ENCODE measurements at places on chromosomes 3 and 15.

DNA sequence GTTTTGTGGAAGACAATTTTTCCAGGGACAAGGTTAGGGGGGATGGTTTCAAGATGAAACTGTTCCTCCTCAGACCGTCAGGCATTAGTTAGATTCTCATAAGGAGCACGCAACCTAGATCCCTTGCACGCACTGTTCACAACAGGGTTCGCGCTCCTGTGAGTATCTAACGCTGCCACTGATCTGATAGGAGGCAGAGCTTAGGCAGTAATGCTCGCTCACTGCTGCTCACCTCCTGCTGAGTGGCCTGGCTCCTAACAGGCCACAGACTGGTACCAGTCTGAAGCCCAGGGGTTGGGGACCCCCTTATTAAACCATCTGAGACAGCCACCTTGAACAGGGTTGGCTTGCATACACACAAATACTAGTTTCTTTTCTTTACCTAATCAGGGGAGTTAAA is 13.5 kb upstream of the IMPG2 start:
- no peak for DNase-seq

GRCh38 chr3:59084583-59084982 is 34.8 kb upstream of the CFAP20DC start:
- DNase-seq = no peak

- DNase-seq = no peak
Measured at GRCh38 chr3:12959838-12960378, 113.3 kb downstream of the IQSEC1 start.

DNA sequence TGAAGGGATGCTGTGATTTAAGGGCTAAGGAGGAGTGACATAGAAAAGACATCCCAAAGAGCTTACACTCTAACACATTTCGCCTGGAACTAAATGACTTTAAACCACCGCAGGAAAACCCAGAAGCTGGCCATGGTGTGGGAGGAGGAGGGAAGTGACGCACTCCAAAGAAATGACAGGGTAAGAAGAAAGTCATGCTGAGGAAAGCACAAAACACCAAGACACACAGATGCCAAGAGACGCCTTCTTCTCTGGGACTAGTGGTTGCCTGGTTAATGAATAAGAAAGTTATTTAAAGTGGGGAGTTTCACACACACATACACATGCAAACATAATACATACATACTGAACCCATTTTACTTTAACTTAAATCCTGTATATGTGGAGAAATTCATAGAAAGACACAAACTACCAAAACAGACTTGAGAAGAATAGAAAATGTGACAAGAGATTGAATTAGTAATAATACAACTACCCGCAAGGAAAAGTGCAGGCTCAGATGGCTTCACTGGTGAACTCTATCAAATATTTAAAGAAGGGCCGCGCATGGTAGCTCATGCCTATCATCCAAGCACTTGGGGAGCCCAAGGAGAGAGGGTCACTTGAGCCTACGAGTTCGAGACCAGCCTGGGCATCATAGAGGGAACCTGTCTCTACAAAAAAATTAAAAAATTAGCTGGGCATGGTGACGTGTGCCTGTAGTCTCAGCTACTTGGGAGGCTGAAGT is 125.5 kb downstream of the NSMCE3 start:
- no peak for DNase-seq

DNA sequence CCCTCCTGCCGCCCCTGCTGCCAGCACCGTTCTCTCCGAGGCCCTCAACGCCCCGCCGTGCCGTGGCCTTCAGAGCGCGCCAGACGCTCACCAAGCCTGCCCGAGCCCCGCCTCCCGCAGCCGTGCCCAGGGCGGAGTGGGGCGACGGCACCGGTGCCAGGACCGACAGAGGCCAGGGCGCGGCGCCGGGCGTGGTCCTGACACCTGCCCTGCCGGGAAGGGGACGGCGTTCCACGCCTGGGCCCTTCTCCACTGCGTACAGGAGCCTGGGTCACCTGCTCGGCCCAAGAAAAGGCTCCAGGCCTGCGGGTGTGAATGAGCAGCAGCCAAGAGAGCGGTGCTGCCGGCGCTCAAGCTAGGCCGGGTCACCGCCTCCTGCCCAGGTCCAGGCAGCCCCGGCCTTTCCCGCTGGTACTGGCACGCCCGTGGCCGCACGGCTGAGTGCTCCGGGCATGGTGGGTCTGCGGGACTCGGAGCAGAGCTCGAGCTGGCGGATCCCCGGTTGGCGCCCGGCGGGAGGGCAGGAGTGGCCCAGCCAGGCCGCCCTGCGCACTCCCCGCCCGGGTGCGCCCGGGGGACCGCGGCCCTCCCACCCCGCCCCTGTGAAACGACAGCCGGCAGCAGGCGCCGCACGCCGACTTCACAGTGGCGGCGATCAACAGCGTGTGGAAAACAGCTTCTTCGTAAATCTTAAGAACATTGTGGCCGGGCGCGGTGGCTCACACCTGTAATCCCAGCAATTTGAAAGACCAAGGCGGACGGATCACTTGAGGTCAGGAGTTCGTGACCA is 4.2 kb downstream of the OCA2 start:
- DNase-seq = no peak

DNA sequence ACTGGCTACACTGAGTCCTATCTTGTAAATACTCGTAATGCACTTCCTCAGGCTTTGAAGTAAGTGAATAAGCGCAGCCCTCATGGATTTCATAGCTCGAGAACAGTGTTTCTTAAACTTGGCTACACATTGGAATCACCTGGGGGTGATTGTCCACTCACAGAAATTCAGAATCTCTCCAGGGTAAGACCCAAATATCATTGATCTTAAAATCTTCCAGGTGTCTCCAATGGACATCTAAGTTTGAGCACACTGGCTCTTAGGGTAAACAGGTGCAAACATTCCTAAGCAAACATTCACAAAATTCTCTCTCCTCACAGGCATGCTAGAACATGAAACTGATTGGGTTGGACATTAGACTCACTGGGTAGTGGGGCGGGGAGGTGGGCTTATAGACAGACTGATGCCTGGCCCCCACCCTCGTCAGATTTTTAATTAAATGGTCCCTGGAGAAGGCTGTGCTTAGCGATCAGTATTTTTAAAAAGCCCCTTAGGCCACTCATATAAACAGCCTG is 279.7 kb upstream of the TBL1XR1 start:
- no peak for DNase-seq

DNA sequence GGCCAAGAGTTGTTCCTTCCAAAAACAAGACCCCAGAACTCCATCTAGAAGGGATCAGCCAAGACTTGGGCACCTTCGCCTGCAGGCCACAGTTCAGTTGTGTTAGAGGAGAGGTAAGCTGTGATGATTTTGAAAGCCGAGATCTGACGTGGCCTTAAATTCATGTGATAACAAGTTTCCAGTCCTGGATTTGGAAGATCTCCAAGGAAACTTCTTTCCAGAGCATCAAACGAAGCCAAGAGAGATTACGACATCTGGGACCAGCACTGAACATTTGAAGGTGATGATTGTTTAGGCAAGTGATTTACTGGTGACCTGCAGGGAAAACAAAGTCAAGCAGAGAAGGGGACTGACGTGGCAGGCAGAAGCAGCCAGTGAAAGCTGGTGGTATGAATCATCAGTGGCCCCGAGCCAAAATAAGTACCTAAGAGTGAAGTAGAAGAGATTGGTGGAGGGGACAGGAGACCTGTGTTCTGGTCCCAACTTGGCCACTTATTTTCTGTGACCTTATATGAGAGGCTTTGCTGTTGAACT is 339.0 kb upstream of the PROK2 start:
- no peak for DNase-seq

- no peak for DNase-seq
Measured at GRCh38 chr3:149813367-149814281, 609 bp downstream of the RNF13 start.

- DNase-seq = no peak
Measured at GRCh38 chr3:59308684-59309083, 258.9 kb upstream of the CFAP20DC start.

- no peak for DNase-seq
Measured at GRCh38 chr3:71360180-71360579, 223.3 kb downstream of the FOXP1 start.

- DNase-seq = no peak
Measured at GRCh38 chr15:85112997-85113396, 131.3 kb downstream of the PDE8A start.

DNA sequence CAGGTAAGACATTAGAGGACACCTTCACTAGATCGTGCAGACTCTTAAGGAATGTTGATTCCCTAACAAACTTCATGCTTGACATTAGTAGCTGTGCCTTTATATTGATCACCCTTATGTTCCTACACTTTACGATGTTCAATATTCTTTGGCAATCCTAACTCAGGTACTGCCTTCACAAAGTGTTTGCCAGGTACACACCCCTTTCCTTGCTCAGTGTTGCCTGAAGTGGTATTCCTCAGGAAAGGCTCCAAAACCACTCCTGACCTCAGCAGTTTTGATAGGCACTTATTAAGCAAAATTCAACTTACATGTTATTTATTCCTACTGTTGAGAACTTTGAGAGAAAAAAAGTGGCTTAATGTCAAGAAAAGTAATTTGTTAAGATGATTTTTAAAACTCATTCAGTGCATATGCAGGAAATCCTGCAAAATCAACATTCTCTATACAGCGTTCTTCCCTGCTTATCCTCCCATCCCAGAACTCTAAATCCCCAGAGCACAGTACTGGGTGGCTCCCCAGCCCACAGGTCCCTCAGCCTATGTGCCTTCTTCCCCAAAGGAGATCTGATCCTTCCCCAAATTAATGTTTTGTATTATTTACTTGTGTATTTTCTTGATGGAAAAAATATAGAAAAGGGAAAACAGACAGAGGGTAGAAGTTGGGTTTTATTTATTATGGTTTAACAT is 260.7 kb downstream of the MECOM start:
- no peak for DNase-seq

GRCh38 chr15:20345401-20345958 is 196.1 kb downstream of the GOLGA6L6 start:
- no peak for DNase-seq

DNA sequence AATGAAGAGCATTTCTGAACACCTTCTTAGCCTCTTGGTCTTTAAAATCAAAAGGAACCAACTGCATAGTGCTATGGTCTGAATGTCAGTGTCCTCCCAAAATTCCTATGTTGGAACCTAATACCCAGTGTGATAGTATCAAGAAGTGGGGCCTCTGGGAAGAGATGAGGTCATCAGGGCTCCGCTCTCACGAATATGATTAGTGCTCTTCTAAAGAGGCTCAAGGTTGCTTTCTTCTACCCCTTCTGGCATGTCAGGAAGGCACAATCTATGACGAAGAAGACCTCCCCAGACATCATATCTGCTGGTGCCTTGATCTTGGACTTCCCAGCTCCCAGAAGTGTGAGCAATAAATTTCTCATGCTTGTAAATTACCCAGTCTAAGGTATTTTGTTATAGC is 209.5 kb downstream of the MAGI1 start:
- DNase-seq = no peak

DNA sequence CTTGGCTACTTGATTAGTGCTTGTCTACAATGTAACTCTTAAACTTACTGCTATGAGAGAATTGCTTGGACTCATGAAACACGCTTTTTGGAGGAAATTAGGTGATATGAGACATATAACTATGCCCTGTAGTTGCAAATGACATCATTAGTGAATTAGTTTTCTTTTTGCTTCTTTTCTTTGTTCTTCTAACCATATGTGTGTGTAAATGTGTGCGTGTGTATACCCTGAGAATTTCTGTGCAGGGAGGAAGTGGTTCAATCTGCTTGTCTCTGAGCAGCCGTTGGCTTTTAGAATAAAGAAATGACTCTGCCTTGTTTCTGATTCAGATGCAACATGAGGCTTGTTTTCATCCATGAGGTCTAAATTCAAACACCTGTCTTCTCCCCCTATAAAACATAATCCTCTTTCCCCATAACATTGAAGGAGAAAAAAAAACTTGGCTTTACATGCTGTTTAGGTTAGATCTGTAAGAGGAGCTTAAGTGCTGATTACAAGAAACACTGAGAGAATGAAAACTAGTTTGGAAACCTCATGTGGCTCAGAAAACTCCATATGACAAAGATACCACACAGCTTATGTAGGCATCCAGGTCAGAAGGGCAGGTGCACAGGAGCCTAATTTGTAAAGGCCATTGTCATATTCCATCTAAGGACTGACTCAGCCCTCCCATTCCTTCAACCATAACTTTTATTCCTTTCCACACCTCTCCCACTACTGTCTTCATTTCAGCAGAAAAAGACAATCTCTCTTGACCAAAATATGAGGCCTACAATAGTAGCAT is 30.5 kb upstream of the BLM start:
- DNase-seq = no peak

- DNase-seq = no peak
Measured at GRCh38 chr3:98032904-98033303, 2.2 kb downstream of the GABRR3 start.

DNA sequence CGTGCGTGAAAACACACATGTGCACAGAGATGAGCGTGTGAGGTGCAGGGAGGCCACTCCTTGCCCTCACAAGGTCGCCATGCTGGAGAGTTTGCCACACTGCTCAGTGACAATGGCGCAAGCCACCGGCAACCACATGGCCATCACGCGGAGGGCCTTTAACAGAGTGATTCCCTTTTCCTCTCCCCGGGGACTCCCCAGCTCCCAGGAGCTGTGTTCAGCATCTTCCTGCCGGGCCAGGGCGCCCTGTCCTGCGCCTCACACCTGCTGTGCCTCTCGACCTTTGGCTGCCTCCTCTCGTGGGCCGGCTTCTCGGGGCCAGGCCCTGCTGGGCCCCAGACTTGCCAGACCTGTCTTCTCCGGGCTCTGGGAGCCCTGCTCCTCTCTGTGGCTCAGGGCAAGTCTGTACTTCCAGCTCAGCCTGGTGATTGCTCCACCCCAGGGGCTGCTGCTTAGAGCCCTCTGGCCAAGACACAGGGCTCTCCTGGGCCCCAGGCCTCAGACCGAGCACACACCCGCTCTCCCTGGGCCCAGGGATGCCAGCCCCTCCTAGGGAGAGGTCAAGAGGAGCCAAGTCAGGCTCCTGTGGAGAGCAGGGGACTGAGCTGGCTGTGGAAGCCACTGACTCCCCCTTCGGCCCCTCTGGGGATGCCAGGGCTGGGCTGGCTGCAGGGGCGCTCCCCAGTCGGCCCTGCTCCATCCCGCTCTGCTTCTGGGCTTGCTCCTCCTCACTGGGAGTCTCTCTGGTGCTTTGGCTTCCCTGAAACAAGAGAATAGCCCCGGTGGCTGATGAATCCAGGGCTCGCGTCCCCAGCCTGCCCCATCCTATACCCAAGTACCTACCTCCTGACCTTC is 5.6 kb downstream of the CCDC9B start:
- no peak for DNase-seq

- DNase-seq = no peak
Measured at GRCh38 chr3:120678331-120678947, 3.6 kb downstream of the HGD start.

DNA sequence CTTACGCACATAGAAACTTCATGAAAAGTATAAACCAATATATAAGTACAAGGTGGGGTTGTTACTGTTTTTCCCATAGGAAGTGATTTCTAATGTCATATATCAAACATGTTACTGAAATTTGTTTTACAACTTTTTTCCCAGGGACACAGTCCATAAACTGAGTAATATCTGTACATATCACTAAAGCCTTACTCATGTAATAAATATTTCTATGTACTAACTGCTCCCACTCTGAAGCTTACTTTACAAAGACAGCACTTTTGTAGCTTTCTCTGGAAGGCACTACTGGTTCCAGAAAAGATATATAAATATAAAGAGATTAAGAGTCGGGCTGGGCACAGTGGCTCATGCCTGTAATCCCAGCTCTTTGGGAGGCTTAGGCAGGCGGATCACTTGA is 91.7 kb downstream of the MYO5A start:
- DNase-seq = no peak

- no peak for DNase-seq
Measured at GRCh38 chr15:68512052-68512451, 66.7 kb upstream of the CORO2B start.
